ENCODE measurements at places on chromosomes 6 and 20.
A peak's percentile ranks its signal among the peaks of the same experiment; 100 is the strongest.

- DNase-seq: no peak
These were observed 110.2 kb downstream of the TBXT start for GRCh38 chr6:166057431-166057830.

DNA sequence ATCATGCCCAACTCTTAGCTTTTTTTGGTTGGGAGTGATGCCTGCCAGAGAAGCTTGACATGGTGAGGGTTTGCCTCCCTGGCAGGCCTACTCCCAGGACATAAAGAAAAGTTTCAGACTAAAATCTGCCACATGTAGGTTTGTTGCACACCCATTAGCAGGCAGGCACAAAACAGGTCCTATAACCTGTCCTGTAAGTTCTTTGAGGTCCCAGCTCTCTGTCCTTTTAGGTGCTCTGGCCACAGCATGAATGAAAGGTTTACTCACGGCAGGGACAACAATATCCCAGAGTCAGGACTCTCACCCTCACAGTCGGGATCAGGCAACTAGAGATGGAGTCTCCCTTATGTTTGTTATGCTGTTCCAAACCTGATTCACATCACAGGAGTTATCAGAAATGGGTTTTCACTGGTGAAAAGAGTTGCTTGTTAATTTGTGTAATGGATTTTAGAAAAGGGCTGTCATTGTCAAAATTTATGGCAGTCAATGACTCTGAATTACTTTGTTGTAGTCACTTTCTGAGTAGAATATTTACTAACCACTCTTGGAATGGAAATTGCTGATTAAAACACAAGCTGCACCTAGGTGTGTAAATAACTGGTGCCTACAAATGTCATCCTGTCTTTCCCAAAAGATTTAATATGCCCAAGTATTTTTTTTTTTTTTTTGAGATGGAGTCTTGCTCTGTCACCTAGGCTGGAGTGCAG is 5.8 kb upstream of the SRPK1 start:
- no peak for DNase-seq

DNA sequence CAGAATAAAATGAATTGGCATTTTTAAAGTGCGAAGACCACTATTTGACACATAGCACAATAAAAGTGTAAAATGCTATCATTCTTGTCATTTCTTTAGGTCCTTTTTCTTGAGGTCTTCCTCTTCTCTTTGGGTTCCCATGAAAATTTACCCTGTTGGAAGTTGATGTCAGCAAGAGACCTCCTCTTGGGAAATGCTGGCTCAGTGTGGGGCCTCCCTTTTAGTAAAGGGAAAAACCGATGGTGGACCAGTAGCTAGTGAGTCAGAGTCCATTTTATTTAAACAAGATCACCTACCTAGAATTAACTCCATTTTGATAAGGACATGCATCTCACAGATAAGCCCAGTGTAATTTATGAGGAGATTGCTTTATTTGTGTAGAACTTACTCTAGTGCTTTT is 37.7 kb upstream of the HLA-C start:
- no peak for DNase-seq

- no peak for DNase-seq
These were observed 105.1 kb downstream of the SLC23A2 start for GRCh38 chr20:4896119-4896702.

DNA sequence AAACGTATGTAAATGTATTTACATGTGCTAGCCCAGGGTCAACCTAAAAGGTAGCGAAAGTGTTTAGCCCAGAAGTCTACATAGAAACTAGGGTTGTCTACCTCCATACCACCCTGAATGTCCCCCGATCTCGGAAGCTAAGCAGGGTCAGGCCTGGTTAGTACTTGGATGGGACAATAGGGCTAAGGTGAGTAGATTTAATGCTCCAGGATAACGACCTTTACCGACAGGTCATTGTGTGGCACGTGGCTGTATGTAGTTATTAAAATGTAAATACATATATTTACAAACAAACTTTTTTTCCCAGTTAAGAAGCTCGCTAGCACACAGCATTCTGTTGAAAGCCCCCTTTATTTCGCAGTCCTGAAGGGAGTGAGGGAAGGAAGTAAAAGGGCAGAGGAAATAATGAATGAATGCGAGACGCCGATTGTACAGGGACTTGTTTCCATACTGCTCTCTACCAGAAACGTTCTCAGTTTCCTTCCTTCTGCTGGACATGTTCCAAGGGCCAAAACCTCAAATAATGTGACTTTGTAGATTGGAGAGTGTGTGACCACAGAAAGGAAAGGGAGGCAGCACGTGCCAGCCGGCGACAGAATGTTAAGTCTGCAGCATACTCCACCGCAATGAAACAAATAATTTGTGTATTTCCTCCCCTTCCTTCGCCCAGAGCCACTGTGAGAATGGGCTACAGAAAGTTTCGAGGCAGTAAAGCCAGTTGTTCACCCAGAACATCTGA is 612 bp downstream of the ADAT2 start:
- peak; percentile 70 for DNase-seq

- DNase-seq: no peak
These were observed 234.2 kb downstream of the HACE1 start for GRCh38 chr6:104625536-104625935.

GRCh38 chr20:4691753-4692152 is 30.0 kb upstream of the PRND start:
- no peak for DNase-seq

DNA sequence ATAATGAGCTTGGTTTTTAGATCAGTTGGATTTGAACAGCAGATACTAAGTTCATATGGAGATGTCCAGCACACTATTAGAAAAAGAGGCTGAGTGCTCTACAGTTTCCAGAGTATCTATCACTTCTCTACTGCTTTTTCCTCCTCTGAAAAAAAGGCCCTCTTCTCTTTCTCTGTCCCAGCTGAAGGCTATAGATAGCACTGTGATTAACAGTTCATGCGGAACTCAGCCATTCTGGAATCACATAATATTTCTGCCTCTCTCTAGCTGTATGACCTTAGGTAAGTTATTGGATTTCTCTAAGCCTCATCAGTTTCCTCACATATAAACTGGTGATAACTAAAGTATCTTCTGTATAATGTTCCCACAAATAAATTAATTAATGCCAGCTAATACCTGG is 184.1 kb downstream of the UBE3D start:
- DNase-seq: no peak

GRCh38 chr6:139990856-139991465 is 616.5 kb upstream of the CITED2 start:
- no peak for DNase-seq

- no peak for DNase-seq
These were observed 40.9 kb upstream of the PKIB start for GRCh38 chr6:122569230-122569771.
